ENCODE measurements at places on chromosomes 4 and X.
A peak's percentile ranks its signal among the peaks of the same experiment; 100 is the strongest.

- DNase-seq, result no peak
These were observed 36.6 kb downstream of the CCNG2 start for GRCh38 chr4:77193511-77194102.

GRCh38 chr4:11053601-11054220, 369.1 kb upstream of the CLNK start:
- DNase-seq, result no peak

DNA sequence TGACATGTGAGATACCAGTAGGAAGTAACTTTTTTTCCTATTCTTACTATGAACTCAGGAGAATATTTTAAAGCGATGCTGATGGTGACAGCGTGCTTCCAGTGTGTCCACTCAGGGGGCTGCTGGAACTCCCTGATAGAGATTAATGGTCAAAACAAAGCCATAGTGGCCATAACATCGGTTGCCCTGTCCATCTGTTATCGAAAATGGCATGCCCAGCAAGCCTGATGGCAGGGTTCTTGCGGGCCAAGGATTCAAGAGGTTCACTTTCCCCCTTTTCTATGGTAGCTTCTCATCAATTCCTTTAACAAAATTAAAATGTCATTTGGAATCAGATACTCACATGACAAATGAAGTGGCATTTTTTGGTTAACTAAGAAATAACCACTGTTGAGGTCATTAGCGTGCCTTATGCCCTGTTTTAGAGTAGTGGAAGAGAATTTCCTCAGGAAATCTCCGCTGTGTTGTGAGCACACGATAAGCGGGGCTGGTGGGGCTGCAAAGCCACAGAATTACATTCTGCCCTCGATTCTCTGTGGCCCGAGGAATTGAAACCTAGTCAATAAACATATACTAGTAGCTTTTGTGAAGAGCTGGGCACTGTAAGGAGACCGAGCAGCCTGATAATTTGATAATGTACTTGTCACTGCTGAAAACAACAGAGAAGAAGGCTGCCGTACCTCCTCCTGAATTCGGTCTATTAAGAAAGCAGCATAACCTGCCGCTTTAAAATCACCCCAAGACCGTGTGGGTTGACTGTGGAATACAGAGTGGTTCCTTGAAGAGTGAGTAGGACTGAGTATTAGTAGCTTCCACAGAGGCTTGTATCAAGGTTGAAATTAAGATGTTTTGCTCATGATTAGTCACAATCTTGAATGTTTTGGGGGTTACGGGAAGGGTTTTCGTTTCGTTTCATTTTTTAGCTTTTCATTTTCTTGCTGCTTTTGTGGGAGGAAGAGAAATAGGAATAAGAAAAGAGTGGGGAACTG, 46.7 kb downstream of the PTCHD1 start:
- DNase-seq, result no peak

GRCh38 chr4:41485041-41485440, 52.9 kb upstream of the LIMCH1 start:
- no peak for DNase-seq

GRCh38 chrX:123835661-123836371, 24.0 kb upstream of the XIAP start:
- DNase-seq, result no peak

DNA sequence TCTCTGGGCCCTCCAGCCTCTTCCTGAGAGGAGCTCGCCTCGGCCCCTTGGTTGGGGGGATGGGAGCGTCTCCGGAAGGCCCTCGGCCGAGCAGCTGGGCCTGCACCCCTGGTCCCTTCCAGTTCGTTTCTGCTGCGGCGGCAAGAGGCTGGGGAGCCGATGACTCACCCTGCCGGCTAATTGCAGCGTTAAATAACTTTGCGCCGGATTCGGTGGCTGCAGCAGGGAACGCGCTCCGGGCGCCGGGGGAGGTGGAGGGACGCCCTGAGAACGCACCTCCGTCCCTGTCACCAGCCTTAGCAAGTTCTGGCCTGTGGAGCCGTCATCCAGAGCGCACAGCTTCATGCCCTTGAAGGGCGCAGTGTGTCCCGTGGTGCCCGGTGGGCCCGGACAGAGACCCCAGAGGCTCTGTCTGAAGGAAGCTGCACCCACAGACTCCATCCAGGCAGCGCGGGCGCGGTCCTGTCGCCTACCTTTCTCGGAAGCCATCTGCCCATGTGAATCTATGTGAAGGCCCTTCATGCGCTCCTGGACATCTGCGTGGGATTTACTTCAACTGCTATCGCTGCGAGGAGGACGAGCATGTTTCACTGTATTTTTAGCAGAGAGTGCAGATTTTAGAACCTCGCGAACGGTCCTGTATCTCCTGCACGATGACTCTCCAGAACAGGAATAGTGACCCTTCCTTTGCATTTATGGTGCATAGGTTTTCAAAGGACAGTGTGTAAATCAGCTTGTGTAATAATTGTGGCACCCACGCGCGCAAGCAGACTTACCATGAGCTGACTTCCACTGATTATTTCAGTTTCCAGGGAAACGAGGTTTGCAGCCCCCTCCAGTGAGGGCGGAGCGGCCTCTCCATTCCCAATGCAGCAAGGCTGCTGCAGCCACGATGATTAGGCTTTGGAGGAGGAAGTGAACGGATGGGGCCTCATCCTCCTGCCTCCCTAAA, 1.7 kb upstream of the TMEM271 start:
- no peak for DNase-seq

DNA sequence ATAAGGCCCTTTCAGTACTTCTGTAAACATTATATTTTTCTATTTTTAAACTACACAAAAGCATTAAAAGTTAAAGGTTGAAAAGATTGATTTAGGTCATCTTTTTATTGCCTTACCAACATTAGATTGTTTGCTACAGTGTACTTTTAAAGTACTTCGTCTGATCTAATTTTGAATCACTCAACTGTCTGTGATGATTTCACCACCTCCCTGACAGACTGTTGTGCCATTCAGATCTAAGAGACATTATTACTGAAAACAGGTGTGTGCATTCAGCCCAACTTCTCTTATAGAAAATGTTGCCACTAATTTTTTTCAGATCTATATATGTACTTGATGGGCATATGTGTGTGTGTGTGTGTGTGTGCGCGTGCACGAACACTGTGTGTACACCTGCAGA, 39.3 kb downstream of the GASK1B start:
- no peak for DNase-seq

DNA sequence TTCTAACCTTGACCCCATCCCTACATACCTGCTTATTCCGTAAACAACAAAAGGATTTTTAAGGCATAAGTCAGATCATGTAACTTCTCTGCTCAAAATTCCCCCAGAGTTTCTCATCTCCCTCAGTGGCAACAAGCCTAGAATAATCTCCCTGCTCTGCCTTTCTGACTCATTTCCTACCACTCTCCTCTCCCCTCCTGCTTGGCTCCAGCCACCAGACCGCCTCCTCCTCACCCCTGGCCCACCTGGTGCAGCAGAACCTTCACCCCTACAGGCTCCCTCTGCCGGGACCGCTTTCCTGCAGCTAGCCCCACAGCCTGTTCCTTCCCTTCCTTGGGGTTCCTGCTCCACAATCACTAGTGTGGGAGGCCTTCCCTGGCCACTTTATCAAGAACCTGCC, 32.1 kb downstream of the TSPAN5 start:
- no peak for DNase-seq

- DNase-seq, result no peak
These were observed 69.0 kb downstream of the GLRA2 start for GRCh38 chrX:14598330-14598729.

- peak; percentile 5 for DNase-seq
These were observed 10.1 kb upstream of the ADH1A start for GRCh38 chr4:99300934-99301333.

GRCh38 chrX:155535866-155536265, 76.9 kb downstream of the TMLHE start:
- no peak for DNase-seq

DNA sequence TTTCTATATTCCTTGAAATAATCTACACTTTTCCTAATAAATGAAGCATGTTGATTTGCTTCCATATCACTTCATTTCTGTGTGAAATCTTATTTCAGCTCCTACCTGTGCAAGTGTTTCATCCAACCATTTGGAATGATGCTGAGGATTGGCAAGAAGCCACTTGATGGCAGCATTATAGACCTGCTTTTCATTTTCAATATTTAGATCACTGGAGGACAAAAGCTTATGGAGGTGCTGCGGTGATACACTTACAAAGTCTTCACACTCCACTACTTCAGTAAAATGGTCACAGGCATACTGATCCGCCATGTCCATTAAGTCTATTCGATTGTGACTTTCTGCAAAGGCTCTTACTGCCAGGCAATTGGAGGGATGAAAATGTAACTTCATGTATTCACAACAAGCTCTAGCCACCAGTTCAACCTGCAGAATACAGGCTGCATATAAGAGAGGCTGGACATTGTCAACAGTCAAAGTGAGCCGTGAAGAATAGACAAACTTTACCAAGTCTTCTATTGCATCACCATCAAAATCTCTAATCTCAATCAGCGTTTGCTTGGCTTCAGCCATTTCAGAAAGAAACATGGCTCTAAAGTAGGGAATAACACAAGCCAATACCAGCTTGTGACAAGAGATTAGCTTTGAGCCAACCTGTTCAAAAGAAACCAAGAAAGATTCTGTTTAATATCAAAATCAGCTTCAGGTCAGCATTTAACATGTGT, 35.1 kb downstream of the KLHL8 start:
- DNase-seq, result no peak

DNA sequence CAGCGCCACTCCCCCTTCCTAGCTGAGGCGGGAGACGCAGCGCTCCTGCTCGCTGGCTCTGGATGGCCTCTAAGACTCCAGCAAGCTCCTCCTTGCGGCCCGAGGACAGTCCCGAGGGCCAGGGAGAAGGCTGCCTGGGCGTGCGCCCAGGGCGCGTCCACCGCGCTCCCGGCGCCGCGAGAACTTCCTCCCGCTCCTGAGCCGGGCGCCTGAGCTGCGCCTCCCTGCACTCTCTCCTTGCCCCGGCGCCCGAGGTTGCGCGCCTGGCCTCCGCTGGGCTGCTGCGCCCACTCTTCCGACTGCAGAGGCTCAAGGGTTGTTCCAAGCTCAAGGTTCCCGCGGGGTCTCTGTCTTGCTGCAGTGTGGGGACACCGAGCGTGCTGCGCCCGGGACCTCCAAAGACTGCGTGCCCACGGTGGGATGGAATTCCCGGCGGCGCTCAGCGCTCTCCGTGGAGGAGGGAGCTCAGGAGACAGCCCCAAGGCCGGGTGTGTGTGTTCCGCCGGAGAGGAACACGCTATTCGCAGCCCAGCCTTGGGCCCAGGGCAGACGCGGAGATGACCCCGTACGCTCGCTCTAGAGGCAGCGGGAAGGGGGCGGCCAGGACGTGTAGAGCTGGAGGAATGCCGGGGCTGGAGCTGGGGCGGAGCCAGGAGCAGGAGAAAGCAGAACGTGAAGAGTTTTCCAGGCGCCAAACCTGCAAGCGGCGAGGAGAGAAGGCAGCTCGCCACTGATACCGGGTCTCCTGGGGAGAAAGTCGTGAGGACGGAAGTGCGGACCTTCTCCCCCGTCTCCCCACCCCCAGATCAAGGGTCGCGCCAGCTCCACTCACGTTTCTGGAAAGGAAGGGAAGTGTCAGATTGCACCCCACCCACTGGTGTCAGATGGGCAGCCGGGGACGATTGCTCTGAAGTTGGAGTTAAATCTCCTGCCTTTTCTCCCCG, at the start of gene ARHGAP6:
TSS of gene ARHGAP6 (minus strand) at position 753 of the 944 bp plus-strand sequence. CDS start 1,092 bp downstream, outside the sequence.
- DNase-seq, result no peak

- no peak for DNase-seq
These were observed 3.6 kb upstream of the LEF1 start for GRCh38 chr4:108172231-108172752.

- no peak for DNase-seq
These were observed 236.9 kb downstream of the CHIC1 start for GRCh38 chrX:73799888-73800287.

- no peak for DNase-seq
These were observed 29.5 kb upstream of the MAP3K15 start for GRCh38 chrX:19544693-19545305.

DNA sequence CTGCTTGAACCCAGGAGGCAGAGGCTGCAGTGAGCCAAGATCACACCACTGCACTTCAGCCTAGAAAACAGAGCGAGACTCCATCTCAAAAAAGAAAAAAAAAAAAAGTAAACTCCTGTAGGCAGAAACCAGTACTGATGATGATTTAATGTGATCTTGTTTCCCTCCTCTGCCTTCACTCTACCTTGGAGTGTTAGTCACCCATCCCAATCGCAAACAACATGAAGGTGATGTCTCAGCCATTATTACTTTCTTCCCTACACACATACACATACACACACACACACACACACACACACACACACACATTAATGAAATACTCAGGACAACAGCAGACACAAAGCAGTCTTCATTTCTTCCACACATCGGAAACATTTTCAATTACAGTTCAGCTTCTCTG, 15.6 kb downstream of the XKRX start:
- no peak for DNase-seq

DNA sequence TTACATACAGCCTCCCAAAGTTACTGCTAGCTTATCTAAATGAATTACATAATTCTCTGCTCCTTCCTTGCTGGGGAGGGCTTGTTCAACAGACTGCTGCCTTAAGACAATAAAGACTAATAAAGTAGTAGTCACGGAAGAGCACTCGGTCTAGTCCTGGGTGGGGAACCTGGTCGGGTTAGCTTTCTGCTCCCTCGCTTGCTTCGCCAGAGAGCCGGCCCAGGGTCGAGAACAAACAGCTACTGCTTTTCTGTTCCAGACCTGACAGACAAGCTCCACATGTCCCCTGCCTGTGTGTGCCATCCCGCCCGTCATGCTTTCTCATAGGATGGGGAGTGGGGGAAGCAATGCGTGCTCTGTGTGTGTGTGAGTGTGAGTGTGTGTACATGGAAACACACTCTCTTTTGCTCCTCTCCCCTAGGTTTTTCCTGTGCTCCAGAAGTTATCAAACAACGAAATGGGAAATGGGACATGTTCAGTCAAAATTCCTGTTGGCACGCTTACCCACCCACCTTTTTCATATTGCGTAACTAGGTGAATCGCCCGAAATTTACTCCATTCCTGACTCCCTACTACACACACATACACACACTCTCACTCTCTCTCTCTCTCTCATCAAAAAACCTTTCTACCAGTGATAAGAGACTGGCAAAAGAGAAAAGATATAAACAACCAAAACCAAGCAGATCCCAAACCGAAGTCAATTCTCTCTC, 1.3 kb downstream of the NPY1R start:
- no peak for DNase-seq

- no peak for DNase-seq
These were observed 30.4 kb downstream of the ELF4 start for GRCh38 chrX:130079824-130080406.

GRCh38 chrX:29617725-29618124, 597.6 kb upstream of the MAGEB2 start:
- no peak for DNase-seq

GRCh38 chr4:188154668-188155405, 15.6 kb downstream of the TRIML1 start:
- no peak for DNase-seq

GRCh38 chr4:136484996-136485395, 1047.3 kb downstream of the PCDH18 start:
- no peak for DNase-seq

DNA sequence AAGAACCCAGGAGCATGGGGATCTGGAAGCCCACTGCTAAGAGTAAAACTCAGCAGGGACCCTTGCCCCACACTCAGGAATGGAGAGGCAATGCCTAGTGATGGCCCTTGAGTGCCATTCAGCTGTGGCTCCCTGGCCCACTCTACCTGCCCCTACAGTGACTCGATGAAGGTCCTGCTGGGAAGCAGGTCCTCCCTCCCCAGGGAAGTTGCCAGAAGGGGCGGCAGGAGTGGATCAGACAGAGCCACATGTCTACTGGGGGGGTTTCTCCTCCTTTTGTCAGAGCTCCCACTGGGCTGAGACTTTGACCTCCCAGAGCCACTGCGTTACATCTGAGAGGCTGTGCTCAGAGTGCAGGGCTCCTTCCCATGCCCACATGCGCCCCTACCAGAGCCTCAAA, 1.2 kb downstream of the SLC10A3 start:
- no peak for DNase-seq
